ENCODE measurements at places on chromosomes 1 and 21. TPM values are rescaled to one million over a fixed set of nuclear protein-coding genes. Genes with fewer than 3 reads are reported as not detected.

GRCh38 chr1:21570885-21571284 is 61.7 kb downstream of the ALPL start:
- DNase-seq, result no peak

DNA sequence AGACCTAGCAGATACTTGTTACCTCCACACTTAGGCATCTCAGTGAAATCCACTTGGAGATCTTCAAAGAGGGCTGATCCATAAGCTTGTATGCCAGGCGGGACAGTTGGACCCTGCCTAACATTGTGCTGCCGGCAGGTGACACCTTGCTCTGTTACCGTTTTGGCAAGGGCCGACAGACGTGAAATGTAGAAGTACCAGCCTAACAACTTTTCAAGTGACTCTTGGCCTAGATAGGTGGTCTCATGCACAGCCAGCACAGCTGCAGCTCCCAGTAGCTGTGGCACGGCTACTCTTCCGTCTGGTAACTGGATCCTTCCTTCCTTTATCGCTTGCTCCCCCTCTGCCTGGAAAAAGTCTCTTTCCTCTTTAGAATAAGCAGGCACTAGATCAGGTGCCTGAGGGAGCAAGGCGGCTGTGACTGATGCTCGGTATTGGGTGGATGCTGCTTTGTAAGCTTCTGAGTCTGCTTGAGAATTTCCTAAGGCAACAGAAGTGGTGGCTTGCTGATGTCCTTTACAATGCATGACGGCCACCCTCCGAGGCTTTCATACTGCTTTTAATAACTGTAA is 713.5 kb downstream of the AMY1C start:
- no peak for DNase-seq

DNA sequence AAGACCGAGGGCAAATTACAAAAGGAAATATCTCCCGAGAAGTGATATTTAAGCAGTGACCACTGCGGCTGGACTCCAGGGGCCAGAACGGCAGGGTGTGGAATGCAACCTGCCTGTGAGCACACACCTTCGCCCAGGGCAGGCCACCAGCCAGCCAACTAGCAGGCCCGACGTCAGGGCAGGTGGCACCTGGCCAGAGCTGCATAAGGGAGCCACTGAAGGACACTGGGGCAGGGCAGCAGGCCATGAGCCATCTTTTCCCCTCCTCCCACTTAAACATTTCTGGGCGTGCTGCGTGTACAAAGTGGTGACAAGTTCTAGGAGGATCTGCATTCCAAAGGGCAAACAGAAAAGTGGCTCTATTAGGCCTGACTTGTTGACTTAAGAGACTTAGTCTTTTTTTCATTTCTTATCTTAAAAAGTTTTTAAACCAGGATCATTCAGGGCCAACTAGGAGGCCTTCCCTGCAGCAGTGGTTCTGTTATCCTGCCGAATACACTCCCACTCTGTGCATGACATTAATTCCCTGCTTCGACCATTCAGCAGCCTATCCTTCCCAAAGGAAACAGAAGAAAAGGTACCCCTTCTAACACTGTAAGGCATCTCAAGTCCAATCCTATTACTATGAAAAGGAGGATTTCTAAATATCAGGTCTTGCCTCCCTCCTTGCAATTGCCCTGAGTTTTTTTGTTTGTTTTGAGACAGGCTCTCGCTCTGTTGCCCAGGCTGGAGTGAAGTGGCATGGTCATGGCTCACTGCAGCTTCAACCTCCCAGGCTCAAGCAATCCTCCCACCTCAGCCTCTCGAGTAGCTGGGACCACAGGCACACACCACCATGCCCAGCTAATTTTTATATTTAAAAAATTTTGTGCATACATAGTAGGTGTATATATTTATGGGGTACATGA is 96.3 kb downstream of the BCAR3 start:
- no peak for DNase-seq

- DNase-seq, result no peak
These were observed 114.8 kb upstream of the USP24 start for GRCh38 chr1:55329808-55330432.

Gene CLCA1
- not detected for polyA plus RNA-seq

Gene CLDN19
- not detected for polyA plus RNA-seq

Gene ELF3
- 1.6 TPM for polyA plus RNA-seq

Gene KCNK2
- not detected for polyA plus RNA-seq

Gene PPIAL4G
- 0.03 TPM for polyA plus RNA-seq

Gene S100A11
- 26.2 TPM for polyA plus RNA-seq
